M059J (cell line): ENCODE measurements at places on chromosomes 12 and 14. TPM values are rescaled to one million over a fixed set of nuclear protein-coding genes. Genes with fewer than 3 reads are reported as not detected.
A peak's percentile ranks its signal among the peaks of the same experiment; 100 is the strongest.

- no peak for DNase-seq
Observed at GRCh38 chr14:104444159-104445030, 135.2 kb upstream of the C14orf180 start.

DNA sequence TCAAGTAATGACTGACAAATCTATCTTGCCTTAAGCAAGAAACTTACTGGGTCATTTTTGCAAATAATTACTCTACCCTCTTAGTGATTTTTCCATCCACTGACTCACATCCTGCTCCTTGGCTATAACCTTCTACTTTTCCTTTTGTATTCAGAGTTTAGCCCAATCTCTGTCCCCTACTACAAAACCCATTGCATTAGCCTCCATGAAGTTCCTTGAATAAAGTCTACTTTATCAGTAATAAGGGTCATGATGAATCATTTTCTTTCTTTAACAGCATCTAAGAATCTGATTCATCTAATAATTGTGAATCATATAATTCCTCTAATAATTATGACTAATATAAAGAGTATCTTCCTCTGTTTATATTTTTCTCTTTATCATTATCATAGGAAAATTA, 132.6 kb downstream of the NTS start:
- peak; percentile 37 for DNase-seq

DNA sequence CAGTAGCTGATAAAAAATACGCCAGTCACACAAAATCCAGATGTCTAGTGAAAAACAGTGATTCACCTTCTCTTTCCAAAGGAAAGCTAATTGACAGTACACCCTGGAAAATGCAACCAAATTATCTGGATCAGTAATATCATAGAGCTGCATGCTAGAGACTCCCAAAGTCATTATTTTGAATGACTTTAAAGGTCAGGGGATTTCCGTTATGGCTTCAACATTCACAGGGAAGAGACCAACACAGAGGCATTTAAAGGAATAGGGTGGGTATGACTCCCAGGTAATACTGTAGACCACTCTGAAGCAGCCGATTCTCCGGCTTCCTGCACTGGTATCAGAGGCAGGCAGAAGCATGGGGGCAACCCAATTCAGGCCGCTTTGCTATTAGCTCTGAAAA, 190.4 kb downstream of the STXBP6 start:
- DNase-seq: no peak

- no peak for DNase-seq
Observed at GRCh38 chr12:131428091-131428685, 282.7 kb upstream of the SFSWAP start.

DNA sequence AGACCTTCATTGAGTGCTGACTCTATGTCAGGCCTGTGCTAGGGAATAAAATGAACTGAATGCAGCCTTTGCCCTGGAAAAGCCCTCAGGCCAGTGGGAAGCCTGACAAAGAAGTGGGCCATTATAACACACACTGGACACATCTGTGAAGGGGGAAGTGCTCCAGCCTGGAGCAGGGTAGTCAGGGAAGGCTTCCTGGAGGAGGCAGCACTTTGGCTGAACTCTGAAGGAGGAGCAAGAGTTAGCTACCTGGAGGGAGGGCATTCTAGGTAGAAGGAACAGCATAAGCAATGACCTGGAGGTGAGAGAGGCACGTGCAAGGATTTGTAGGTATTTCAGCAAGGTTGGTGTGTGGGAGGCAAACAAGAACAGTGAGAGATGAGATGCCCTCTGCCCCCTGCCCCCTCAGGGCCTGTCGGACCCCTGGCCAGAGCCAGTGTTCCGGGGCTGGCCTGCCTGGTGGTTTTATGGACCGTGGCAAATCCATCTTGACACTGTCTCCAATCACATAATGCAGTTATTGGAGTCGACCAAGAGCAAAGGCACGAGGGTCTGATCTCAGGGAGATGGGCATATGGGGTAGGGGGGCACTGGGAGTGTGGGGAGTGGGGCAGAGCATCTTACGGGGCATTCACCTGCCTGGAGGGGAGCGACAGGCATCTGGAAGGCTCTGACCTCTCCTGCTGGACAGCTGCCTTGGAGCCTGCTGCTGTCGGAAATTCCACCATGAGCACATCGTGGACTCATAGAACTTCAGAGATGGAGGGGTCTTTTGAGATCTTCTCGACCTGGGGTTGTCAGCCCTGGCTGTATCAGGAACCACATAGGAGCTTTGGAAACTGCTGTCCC, 2.7 kb upstream of the FAM222A start:
- DNase-seq: peak; percentile 75

- DNase-seq: peak; percentile 1
Observed at GRCh38 chr12:90489141-90489540, 465.8 kb downstream of the CCER1 start.

- no peak for DNase-seq
Observed at GRCh38 chr12:57156701-57157403, 9.4 kb upstream of the LRP1-AS start.

- DNase-seq: no peak
Observed at GRCh38 chr14:102867826-102868580, 54.5 kb upstream of the AMN start.

- peak; percentile 18 for DNase-seq
Observed at GRCh38 chr14:33563191-33563900, 387.5 kb downstream of the EGLN3 start.

GRCh38 chr12:52207106-52207505, 15.3 kb upstream of the KRT80 start:
- peak; percentile 45 for DNase-seq

DNA sequence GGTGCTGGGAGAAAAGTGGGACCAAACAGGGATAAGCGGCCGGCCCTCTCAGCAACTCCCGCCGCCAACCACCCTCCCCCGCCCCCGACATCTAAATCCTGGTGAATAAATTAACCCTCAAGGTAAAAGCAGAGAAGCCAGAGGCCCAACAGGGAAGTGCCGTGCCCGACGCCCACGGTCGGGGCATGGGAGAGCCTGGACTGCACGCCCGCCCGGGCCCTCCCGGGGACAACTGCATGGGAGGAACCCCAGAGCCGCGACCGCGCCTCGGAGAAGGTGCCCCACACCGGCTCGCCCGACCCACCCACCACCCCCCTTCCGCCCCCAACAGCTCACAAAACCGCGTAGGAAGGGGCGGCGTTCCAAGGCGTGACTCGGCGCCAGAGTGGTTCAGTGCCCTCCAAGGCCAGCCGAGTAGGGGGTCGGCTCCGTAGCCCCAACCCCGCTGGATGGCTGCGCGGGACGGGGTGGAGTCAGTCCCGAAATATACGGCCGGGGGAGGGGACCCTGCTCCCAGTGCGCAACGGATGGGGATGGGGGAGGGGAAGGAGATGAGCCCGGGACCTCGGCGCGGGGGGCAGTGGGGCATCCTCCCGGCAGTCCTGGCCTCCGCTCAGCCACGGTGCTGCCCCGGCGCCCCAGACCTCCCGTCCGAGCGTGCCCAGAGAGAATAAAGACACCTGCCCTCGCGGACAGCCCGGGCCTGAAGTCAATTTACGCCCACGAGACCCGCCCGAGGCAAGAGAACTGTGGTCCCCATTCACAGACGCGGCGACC, 732 bp downstream of the SLC25A29 start:
- no peak for DNase-seq

GRCh38 chr12:76782526-76782925, 18.6 kb downstream of the ZDHHC17 start:
- DNase-seq: no peak

The SSPN gene
- total RNA-seq: 2.5 and 4.1 TPM in 2 replicates

The ARL6IP4 gene
- total RNA-seq: 99.5 and 197 TPM in 2 replicates

The KRT83 gene
- total RNA-seq: 0.22 TPM in 1 of 2 replicates, not detected in the other

The MYF6 gene
- total RNA-seq: not detected in 2 replicates

The BLOC1S1 gene
- total RNA-seq: 115 and 120 TPM in 2 replicates

The PTPN6 gene
- total RNA-seq: 0.39 and 0.98 TPM in 2 replicates
